Activated T-cell treated with anti-CD3 and anti-CD28 coated beads, Interleukin-2, amount 50 U/mL, for 48 hours (primary cell): ENCODE measurements at places on chromosomes 12 and 14.

GRCh38 chr14:83575301-83575700, 1954.6 kb upstream of the FLRT2 start:
- no peak for DNase-seq

DNA sequence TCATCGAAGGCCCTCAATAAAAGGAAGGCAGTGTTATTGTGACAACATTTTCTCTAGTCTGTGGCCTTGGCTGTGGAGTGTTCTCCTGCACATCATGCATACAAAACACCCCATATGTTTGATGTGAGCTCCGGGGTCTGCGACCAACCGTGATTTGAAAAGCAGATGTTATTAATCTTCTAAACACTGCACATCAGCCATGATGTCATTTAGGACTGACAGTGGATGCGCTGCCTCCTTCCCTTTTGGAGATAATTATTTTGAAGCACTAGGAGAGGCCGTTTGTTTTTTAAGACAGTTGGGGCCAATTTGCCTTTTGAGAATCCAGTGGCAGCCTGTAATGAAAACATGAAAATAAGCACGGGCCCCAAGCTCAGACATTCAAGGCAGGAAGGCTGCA, 1041.6 kb downstream of the BCL11B start:
- DNase-seq, result no peak

- no peak for DNase-seq
Observed at GRCh38 chr14:51180577-51180976, 59.5 kb upstream of the TMX1 start.

DNA sequence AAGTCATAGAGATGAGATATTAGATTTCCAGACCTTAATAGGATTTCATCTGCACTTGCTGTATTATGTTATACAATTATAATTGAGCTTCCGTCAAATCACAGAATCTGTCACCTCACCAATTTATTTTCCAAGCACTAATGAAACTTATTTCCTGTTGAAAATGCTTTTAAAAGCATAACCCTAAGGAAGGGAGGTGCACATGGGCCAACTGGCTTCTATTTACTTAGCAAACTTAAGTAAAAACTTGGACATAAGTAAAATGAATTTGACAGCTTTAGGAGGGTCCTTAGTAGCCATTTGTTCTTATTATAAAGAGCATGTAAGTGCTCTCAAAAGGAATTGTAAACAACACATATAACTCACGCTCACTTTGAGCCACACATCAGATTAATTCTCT, 462.2 kb upstream of the TMPO start:
- DNase-seq, result no peak
